Stimulated activated naive CD4-positive, alpha-beta T cell treated with Interleukin-2 at 50 U/mL for 16 hours (primary cell): ENCODE measurements at places on chromosomes 7 and 10.

- DNase-seq, result no peak
Observed at GRCh38 chr10:69851306-69851705, 49.6 kb downstream of the COL13A1 start.

DNA sequence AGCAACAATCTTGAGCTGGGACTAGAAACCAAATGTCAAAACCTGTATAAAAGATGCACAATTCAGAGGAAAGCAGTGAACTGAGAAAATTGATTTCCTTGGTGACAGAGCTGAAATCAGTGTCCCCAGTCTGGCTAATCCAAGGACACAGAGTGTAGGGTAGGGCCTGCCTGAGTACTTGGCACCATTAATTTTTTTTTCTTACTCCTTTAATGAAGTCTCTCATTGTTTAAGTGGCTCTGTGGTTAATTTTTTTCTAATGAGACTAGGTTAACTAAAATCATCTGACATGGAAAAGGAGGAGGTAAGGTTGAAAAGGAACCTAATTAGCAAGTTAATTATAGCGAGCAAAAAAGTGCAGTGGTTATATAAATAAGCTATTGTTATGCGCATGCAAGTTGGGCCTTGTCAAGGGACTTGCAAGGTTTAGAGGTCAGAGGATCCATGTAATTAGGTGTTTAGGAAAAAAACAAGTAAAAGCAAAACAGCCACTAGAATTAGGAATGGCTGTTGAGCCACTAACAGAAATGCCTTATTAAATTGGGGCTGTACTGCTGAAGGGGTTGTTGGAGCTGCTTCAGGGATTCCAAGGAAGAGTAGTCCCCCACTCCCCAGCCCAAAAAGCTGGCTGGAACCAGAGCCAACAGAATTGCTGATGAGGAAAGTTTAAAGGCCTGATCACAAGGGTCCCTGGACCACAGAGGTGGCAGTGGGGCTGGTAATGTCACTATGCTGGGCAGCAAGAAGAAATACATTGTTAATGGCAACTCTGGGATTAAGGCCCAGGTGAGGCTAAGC is 58.9 kb upstream of the STRIP2 start:
- DNase-seq, result no peak

DNA sequence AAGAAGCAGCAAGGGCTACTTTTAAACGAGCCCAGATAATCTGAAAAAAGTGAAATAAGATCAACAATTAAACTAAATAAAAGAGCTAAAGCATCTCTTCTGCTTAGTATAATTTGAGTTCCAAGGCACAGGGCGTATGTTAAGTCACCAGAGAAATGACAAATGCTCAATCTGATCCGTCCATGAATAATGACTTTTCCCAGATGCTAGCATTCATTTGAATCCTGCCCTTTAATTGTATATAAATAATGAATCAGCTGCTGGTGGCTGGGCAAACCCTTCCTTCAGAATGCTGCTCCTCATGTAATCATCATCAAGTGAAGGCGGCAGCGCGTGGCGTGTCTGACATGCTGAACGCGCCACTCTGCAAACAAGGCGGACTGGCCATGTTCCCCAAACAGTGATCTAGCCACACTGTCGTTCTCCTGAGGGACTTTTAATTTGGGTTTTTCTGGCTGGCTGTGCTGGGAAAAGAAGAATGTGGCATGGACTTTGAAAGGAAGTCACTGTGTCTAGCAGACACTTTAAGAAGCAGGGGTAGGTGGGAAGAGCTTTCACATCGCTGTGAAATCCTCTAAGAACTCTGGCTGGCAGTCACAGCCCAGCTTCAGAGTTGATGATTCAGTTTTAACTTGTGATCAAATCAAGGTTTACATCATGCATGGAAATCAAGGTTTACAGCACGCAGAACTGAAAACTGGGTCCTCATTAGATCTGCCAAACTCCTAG is 70.7 kb downstream of the BEND7 start:
- no peak for DNase-seq

- DNase-seq, result no peak
Observed at GRCh38 chr10:108612485-108612884, 1310.8 kb downstream of the XPNPEP1 start.

- DNase-seq, result no peak
Observed at GRCh38 chr7:120033114-120033513, 239.9 kb upstream of the KCND2 start.

DNA sequence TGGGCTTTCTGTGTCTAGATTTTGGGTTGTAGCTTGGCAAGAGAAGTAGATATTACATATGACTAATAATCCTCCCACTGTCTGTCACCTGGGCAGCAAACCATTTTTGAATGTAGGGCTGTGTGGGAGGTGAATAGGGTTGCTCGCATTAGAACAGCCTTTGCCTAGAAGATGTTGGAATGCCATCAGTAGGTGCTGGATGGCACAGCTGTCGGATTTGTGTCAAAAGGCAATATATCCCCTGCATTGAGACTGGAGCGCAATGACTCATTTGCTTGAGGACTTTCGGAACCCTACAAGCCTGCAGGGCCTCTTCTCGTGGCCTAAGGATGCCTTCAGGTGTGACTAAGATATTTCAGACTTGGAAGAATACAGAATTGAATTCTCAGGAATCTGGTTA is 323.8 kb downstream of the GPR158 start:
- no peak for DNase-seq

DNA sequence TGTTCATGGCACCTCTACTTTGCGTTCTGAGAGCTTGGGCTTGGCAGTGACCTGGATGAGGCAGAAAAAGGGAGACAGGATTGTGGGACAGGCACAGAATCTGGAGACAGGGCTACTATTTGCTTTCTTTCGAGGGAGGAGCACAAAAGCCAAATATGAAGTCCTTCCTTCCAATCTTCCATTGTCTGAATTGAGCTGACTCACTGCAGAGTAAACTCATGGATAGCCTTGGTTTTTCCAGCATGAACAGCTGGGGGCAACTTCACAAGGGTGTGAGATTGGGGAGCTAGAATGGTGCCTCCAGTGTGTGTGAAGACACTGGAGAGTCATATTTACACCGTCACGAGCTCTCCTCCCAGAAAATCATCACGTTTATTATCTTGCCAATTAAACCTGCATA is 55.6 kb upstream of the NRP1 start:
- DNase-seq, result no peak

DNA sequence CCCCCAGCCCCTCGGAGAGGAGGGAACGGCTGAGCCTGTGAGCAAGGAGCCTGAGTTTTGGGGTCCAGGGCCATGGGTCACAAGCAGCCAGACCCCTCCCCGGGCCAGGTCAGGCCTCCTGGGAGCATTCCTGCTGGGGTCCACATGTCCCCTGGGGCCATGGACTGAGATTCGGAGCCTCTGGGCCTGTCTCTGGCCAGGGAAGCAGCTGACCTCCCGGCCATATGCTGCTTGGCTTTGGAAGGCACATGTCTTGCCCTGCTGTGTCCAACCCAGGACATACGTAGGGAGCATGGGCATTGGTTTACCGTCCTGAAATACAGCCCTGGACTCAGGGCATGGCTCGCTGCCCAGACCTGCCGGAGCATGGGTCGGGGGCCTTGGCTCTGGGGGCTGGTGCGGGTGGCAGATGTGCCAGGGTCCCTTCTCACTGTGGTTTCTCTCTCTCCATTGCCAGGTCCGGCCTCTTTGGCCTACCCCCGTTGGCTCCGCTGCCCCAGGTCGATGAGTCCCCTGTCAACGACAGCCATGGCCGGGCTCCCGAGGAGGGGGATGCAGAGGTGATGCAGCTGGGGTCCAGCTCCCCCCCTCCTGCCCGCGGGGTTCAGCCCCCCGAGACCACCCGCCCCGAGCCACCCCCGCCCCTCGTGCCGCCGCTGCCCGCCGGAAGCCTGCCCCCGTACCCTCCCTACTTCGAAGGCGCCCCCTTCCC is 7.3 kb downstream of the PWWP2B start:
- no peak for DNase-seq

- no peak for DNase-seq
Observed at GRCh38 chr10:57867241-57867640, 400.5 kb downstream of the IPMK start.

- DNase-seq, result no peak
Observed at GRCh38 chr7:36132012-36132411, 21.0 kb upstream of the EEPD1 start.

DNA sequence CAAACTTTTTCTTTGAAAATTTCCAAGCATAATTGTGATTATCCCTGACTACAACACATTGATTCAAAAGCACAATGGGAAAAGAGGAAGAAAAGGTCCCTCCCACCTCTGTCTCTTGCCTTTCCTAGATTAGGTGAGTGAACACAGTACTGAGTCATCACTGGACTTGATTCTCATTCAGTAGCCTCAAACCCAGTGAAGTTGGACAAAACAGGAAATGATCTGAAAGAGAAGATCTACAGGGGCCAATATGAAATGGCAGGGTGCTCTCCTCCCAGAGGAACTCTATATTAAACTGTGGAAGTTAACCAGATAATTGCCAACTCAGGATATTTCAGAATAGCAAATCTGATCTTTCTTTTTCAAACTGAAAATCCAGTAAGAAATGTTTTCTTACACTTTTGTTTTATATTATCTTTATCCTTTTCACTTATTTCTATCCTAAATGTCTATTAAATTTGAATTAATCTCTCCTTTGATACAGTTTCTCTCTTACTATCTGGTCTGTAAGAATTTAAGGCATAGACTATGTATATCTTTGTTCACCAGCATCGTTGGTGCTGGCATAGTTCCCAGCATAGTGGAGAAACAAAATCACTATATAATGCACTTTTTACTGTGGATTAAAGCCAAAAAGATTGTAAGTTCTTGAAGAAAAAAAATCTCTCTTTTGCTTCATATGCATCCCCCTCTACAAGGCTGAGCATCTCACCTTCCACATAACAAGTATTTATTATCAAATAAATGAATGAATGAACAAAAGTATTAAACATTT is 41.4 kb upstream of the IKZF1 start:
- DNase-seq, result no peak

GRCh38 chr7:45625714-45626440 is 51.7 kb downstream of the ADCY1 start:
- DNase-seq, result no peak

- DNase-seq, result no peak
Observed at GRCh38 chr7:17099083-17099973, 199.1 kb upstream of the AHR start.

- peak; percentile 10 for DNase-seq
Observed at GRCh38 chr10:133359554-133359971, 1.7 kb upstream of the FUOM start.

GRCh38 chr10:114506871-114507385 is 102.6 kb upstream of the AFAP1L2 start:
- DNase-seq, result no peak

DNA sequence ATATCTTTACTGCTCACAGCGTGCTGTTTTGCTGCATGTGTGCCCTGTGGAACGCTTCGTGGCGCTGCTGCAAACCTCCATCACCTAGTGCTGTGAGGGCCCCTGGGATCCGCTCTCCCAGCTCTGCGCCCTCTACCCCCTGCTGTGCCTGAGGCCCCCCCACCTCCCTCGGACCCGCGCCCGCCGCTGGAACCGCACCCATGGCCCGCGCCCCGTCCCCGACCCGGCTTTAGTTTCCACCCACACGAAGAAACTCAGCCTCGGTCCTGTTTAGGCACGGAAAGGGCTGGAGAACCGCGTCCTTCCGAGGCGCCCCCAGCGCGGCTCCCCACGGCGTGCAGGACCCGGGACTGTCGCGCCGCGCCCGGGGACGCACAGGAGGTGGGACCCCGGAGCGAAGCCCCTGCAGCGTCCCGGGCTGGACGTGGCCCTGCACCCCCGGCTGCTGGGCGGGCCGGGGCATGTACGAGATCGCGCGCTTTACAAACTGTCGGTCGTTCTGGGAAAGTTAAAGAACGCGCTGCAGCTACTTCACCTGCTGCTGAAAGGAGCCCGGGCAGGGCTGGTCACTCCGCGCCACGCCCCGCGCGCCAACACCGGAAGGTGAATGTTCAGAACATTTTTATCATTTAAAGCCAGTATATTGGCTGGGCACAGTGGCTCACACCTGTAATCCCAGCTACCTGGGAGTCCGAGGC is 54.3 kb downstream of the BMS1 start:
- no peak for DNase-seq

DNA sequence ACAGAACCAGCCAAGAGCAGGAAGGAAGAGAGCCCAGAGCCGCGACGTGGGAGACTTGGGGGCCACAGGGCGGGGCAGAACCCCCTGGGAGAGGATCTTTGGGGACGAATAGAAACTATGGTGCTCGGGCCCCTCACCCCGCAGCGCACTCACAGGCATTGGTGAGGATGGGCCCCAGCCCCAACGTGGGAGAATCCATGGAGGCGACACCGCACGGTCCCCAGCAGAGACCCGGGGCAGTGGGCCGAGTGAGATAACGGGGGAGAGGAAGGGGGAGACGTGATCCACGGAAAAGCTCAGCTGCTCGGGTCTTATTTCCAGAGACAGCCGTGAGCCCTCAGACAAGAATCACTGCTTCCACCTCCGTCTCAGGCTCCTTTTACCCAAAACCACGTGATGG is 222.4 kb downstream of the TCERG1L start:
- no peak for DNase-seq

DNA sequence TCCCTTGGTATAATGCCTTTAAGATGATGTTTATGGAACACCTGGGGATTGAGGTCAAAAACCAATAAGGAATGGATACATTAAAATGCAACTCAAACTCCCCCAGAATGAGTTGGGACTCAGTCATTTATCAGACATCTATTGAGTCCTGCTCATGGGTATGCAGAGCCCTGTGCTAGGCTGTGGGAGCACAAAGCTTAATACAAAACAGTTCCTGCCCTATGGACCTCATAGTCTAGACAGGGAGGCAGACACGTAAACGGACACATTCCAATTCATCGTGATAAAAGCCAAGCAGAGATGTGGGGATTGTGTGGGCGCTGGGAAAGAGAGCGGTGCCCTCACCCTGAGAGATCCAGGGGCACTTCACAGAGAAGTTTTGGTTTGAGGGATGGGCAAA is 181.7 kb downstream of the PTEN start:
- DNase-seq, result no peak

DNA sequence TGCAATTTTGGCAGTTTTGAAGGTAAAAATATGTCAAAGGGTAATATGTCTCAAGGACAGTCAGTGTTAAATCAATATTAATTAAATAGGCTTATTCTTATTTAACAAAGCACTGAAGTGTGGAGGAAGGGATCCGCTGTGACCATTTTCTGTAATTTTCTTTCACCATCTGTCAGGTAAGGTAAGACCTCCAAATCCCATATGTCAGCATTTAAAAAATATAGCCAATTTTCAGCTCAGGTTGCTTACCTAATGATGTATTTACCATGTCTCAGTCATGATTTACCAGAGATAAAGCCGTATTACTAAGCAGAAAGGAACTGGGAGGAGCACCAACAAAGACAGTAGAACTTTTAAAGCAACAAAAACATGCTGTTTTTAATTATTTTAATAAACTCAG is 683.9 kb downstream of the CCSER2 start:
- no peak for DNase-seq

GRCh38 chr7:125681508-125681907 is 751.9 kb upstream of the POT1 start:
- no peak for DNase-seq

GRCh38 chr10:59648711-59649201 is 60.9 kb downstream of the SLC16A9 start:
- DNase-seq, result no peak

- DNase-seq, result no peak
Observed at GRCh38 chr7:93228302-93228701, 2.0 kb upstream of the HEPACAM2 start.
